ENCODE measurements at places on chromosomes 3 and 15. TPM values are rescaled to one million over a fixed set of nuclear protein-coding genes. Genes with fewer than 3 reads are reported as not detected.

Gene KCNMB2
- not detected for total RNA-seq

Gene ERICH6
- total RNA-seq = not detected

Gene PPARG
- 4.1 TPM for total RNA-seq

Gene RHOV
- total RNA-seq = 0.41 TPM

Gene PRSS50
- not detected for total RNA-seq

Gene C2CD4B
- total RNA-seq = not detected

Gene SLC27A2
- 2.1 TPM for total RNA-seq

Gene CPN2
- total RNA-seq = 0.24 TPM

Gene AMIGO3
- total RNA-seq = 0.85 TPM

Gene IL17RE
- 0.44 TPM for total RNA-seq
